ENCODE measurements at places on chromosomes 2 and 18. TPM values are rescaled to one million over a fixed set of nuclear protein-coding genes. Genes with fewer than 3 reads are reported as not detected.

DNA sequence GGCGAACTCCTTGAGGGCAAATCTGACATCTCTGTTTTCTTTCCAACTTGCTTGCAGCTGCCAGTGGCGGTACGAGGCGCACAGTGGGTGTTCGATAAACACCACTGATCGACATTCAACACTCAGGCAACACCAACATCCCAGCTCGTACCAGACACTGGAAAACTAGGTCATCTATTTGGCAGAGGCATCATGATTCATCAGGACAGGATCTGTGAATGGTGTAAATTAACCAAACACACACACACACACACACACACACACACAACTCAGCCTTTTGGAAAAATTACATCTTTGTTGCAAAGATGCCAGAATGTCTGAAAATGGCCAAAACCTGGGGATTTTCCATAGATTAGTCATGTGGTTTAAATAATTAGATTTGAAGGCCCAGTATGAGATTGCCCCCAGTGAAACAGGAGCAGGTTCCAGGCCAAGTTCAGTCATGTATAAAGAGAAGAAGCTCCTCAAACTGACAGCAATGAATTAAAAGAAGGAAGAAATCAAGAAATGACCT, 150.5 kb upstream of the NCKAP5 start:
- no peak for DNase-seq

DNA sequence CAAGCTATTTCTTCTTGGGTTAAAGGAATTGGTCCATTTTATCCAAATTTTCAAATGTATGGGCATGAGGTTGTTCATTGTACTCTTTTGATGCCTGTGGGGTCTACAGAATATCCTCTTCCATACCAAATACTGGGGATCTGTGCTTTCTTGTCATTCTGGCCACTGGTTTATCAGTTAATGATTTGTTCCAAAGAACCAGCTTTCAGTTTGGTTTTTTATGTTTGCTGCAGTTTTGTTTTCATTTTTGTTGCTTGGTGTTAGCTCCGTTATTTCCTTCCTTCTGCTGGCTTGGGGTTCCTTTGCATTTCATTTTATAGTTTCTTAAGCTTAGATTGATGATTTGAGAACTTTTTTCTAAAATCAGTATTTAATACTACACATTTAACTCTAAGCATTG, 45.5 kb downstream of the SLC66A2 start:
- no peak for DNase-seq

DNA sequence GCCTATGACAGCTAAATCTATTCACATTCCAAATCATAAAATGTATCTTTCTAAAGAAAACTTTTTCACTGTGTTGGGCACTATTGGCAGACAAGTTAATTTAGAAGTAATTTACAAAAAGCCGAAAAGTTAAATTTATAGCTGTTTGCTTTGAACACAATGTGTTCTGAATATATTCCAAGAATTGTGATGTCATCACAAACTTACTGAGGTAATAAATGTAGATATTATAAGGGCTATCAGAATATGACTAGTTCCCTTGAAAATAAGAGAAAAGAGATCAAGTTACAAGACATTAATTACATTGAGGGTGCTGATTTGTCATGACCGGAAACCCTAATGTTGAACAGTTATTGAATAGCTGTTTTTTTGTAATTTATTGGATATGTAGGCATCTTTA, 153.9 kb upstream of the SCN7A start:
- no peak for DNase-seq

The KIAA2012 gene
- not detected for total RNA-seq

The SNX17 gene
- 130 TPM for total RNA-seq

Data from hematopoietic multipotent progenitor cell (in vitro differentiated cells).